ENCODE measurements at places on chromosomes 2 and 18.
A peak's percentile ranks its signal among the peaks of the same experiment; 100 is the strongest.

GRCh38 chr18:61237529-61237928 is 95.7 kb upstream of the CDH20 start:
- no peak for DNase-seq

DNA sequence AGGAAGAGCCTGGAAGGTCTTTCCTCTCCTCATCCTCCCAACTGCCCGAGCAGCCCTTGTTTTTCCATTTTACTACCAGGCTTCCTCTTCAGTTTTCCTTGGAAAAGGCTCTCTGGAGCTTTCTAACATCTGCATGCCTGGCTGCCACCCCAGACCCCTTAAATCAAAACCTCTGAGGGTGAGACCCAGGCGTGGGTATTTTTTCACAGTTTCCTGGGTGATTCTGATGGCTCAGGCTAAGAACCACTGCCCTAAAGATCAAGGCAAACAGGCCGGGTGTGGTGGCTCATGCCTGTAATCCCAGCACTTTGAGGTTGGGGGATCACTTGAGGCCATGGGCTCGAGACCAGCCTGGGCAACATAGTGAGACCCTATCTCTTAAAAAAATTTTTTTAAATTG is 35.4 kb downstream of the EMILIN2 start:
- no peak for DNase-seq

DNA sequence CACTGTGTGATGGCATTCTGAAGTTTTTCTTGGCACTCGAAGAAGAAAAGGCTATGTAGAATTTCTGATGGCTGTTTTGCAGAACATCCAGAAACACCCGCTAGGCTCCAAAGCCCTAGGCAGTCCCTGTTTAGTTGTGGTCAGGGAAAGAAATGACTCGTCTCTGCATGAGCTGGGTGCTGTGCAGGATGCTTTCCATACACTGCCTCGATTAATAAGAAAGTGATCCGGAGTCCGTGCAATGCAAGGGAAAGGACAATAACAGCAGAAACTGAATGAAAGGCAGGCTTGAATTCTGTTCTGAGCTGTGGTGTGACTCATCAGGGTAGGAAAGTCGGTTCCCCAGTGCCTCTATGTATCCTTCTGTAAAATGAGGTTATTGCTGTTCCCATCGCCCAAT is 18.7 kb downstream of the MAPRE3 start:
- DNase-seq = no peak

DNA sequence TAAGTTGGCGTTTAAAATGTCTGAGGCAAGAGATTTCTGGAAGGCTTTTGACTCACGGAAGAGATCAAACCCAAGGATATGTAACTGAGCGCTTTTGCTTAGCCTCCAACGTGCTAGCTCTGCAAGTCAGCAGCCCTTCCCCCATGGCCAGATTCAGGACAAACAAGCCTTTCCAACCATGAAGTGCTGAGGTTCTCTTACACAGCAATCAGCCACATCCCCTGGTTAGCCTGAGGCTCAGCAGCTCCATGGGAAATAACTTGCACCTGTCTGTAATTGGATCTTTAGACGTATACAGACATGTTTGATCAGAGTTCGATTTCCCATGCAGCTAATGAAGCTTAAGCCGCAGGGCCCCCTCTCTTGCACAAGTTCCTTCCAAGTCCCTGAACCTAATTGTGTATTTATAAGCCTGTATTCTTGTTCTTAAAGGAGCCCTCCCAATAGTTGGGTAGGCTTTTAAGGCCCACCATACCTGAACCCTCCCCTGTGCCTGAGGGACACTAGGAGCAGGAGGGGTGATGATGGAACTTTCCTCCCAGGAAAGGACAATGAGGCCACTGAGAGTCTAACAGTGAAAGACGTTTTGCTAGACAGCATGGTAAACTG is 2.1 kb upstream of the TMEM131 start:
- DNase-seq = no peak

- DNase-seq = no peak
Measured at GRCh38 chr18:62810682-62811081, 95.3 kb downstream of the PHLPP1 start.

DNA sequence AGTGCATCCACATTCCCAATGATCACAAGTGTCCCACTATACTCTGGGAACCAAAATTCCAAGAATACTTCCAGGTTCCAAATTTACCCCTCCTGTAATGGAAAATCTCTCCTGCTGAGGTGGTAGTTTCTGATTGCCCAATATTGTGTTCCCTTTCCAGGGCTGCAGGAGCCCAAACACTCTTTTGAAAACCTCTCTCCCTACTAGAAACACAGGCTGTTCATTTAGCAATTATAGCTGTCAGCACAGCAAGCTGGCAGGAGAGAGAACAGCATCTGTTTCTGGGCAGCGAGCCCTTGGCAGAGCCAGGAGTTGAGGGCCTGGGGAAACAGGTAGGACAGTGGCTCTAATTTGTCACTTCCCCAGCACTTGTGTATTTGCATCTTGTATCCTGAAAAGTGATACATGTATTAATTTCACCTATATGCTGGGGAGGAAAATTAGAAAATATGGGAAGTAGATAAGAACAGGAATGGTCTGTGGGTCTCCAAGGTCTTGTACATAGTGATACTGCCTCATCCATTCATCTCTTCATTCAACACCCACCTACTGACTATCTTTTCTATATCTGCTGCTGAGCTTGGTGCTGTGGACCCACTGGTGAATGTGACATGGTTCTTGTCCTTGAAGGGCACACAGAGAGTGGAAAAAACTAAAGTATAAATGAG is 16.9 kb upstream of the PAIP2B start:
- DNase-seq = peak; percentile 35

GRCh38 chr2:108111936-108112335 is 125.6 kb downstream of the SLC5A7 start:
- no peak for DNase-seq

GRCh38 chr2:40165509-40165844 is 286.4 kb downstream of the SLC8A1 start:
- DNase-seq = no peak

DNA sequence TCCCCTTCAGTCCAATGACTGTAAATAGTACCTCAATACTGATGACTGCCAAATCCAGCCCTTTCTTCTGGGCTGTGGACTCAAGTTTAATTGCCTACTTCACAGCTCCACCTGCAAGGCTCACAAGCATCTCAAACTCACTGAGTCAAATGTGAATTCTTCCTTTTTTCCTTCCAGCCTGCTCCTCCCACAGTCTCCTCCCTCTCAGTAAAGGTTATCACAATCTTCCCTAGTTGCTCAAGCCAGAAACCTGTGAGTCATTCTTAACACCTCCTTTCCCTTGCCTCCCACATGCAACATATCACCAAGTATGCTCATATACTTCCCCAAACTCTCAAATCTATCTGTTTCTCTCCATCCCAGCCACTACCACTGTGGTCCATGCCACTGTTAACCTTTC is 3.7 kb upstream of the MFSD6 start:
- no peak for DNase-seq

- DNase-seq = no peak
Measured at GRCh38 chr2:215614296-215614695, 178.4 kb upstream of the FN1 start.

- DNase-seq = no peak
Measured at GRCh38 chr2:235963853-235964577, 204.2 kb downstream of the GBX2 start.

- no peak for DNase-seq
Measured at GRCh38 chr18:55447672-55448018, 140.3 kb downstream of the TCF4 start.

GRCh38 chr2:98347298-98348065 is 1.2 kb downstream of the CNGA3 start:
- DNase-seq = no peak

- DNase-seq = no peak
Measured at GRCh38 chr2:147099845-147100244, 745.0 kb upstream of the ACVR2A start.

GRCh38 chr2:234770031-234770506 is 181.7 kb upstream of the SH3BP4 start:
- peak; percentile 34 for DNase-seq

DNA sequence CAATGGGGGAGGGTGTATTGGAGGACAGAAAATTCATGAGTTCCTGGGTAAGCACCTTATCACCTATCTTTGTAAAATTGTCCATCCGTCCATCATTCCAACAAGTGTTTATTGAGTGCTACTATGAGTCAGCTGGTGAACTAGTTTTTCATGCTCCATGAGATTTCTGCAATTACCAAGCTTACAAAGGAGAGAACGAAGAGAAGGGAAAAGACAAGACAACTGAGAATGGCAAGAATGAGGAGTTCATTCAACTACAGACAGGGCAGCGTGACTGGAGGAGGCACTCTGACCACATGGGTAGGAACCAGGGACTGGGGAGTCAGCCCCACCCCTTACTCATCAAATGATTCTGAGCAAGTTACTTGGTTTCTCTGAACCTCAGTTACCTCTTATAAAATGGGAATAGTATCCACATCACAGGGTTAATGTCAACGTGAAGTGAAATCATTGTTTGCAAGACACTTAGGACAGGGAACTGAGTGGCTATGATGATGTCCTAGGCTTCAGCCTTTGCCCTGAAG is 18.6 kb upstream of the TXNDC2 start:
- DNase-seq = no peak

GRCh38 chr2:134866498-134867099 is 28.2 kb downstream of the ACMSD start:
- no peak for DNase-seq

GRCh38 chr2:184041077-184041476 is 557.3 kb upstream of the ZNF804A start:
- DNase-seq = no peak

- no peak for DNase-seq
Measured at GRCh38 chr2:106607371-106607770, 120.2 kb downstream of the CD8B2 start.

DNA sequence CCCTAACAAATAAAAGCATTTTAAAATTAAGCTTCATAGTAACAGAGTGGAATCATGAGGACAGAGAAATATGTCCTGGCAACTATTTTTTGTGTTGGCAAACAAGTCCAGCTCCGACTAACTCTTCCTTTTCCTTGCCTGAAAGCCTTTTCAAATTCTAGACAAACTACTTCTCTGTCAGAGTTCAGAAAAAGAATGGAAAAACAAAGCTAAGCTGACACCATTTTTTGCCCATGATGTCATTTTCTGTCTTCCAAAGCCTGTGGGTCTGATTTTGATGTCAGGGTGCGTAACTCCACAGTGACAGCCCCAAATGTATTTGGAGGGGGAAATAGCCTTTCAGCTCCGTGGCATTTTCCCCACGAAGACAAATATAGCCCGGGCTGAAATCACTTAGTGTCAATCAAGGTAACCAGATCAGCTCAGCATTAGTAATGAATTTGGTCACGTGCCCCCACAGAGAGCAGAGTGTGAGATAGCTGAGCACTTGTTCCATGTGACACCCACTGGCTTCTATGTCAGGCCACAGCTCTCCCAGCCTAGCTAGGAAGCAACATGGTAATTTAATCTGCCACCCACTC is 233.0 kb upstream of the SIX2 start:
- no peak for DNase-seq

DNA sequence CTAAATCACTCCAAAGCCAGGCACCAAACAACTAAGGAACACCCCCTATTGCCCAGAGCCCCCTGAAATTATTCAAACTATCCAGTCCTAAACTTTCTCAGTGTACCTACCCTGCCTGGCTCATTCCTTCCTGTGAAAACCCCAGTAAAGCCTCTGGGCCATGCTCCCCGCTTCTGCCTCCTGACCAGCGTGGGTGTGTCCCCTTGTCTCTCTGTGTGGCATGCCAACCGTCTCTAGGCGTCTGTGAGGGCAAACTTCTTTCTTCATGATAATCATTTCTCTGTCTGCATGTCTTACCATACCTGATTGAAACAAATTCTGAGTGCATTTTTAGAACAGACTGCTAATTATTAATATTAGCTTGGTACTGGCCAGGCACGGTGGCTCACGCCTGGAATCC is 109.0 kb upstream of the MSH2 start:
- no peak for DNase-seq

GRCh38 chr2:38745267-38745666 is 5.9 kb downstream of the SRSF7 start:
- no peak for DNase-seq

- DNase-seq = no peak
Measured at GRCh38 chr2:21228041-21228895, 104.5 kb downstream of the TDRD15 start.

DNA sequence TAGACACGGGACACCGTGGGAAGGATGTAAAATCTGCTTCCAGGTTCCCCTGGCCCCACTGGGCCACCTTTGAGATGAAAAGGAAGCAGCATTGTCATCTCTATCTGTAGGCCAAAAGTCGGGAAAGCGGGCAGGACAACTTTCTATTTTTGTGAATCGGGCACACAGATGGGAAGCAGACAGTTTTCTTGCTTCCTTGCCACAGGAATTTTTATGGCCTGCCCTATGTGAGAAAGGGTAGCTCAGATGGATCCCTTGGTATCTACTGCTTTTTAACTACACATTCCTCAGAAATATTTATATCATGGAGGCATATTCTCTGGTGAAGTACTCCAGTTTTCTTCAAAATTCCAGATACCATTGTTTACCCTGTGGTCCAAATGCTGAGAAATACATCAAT is 735.5 kb downstream of the CBLN2 start:
- DNase-seq = no peak

- DNase-seq = no peak
Measured at GRCh38 chr2:61967262-61967661, 61.8 kb downstream of the COMMD1 start.
